ENCODE measurements at places on chromosomes 11 and 22.
A peak's percentile ranks its signal among the peaks of the same experiment; 100 is the strongest.

DNA sequence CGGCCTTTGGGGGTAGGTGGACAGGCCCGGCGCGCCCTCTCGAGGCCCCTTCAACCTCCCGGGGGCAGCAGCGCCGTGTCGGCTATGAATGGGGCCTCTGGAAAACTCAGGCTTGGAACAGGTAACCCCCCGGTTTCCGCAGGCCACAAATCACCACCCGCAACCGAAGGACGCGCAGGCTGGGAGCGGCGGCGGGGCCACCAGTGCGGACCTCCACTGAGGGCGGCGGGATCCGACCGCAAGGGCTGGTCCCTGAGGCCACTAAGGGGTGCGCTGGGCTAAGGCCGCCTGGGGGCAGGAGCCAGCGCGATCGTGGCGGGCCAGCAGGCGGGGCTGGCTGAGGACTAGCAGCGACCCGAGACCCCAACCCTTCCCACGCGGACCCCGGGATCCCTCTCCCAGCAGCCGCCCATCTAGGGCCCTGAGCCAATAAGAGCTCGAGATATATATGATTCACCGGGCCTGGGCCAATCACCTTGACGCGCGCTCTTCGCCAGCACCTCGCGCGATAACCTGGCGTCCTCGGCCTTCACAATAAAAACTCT, 609 bp upstream of the ATF4 start:
- no peak for DNase-seq

DNA sequence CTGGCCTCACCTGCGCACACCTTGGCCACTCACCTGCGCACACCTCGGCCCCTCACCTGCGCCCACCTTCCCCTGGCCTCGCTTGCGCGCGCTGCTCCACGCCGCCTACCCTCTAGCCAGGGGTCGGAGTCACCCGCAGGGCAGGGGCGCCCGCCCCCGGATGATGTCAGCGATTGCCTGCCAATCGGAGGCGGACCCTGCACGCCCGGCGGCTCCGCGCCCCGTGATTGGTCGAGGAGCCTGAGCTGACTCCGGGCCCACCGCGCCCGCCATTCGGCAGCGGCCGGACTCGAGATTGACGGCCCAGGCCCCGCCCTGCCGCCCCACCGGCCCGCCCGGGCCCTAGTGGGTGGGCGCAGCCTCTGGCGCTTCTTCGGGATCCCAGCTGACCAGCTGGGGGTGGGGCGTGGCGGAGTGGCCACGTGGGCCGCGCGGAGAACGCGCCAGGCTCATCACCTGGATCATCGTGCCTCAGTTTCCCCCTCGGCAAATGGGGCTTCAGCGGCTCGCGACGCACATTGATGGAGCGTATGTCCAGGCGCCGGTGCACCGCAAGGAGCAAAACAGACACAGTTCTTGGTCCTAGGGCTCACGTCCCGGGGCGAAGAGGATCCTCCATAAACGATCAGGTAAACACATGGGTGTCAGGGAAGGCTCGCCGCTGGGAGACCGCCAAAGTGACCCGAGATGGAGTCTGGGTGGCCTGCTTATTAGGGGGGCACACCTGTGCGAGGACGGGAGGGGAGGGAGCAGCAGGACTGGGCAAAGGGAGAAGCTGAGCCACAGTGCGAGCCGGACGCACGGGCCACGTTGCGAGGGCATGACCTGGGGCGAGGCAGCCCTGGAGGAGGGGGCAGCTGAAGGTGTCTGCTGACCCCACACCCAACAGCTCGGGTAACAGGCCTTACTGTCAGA, at the start of gene DHCR7:
Gene DHCR7 (minus strand): TSS at position 137 of the 915 bp plus-strand sequence. CDS start 3,441 bp downstream, outside the sequence.
- peak; percentile 69 for DNase-seq

- DNase-seq = no peak
Observed at GRCh38 chr11:2803186-2804091, 82.1 kb downstream of the CDKN1C start.

GRCh38 chr11:24453129-24453718, 43.6 kb upstream of the LUZP2 start:
- DNase-seq = peak; percentile 2
